Fibroblast of upper back skin (primary cell): ENCODE measurements at places on chromosomes 16 and 17.

- peak; percentile 8 for DNase-seq
These were observed 1.6 kb downstream of the MPO start for GRCh38 chr17:58279016-58279711.

DNA sequence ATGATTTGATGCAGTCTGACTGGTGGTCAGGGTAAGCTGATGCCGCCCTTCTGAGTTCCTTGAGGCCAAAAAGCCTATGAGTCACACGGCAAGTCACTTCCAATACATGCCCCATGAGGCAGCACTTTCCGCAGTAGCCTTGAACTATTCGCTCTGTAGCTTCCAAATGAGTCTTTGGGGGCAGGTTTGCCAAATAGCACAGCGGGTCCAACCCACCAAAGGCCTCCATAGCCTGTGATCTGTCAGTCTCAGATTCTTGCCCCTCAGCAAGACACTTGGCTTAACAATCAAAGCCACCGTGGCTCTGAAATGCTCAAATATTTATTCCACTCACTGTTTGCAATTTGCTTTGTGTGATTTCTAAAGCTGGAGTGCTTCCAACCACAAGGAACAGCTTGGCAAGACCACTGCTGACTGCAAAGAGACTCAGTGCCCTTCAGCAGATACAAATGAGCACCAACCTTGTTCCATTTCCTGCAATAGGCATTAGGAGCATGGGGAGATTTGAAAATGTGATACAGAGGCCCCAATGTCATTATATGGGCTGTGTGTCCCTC, 45.4 kb downstream of the CLEC19A start:
- DNase-seq: no peak

GRCh38 chr16:86508028-86508946, 2.0 kb upstream of the FOXF1 start:
- DNase-seq: no peak

DNA sequence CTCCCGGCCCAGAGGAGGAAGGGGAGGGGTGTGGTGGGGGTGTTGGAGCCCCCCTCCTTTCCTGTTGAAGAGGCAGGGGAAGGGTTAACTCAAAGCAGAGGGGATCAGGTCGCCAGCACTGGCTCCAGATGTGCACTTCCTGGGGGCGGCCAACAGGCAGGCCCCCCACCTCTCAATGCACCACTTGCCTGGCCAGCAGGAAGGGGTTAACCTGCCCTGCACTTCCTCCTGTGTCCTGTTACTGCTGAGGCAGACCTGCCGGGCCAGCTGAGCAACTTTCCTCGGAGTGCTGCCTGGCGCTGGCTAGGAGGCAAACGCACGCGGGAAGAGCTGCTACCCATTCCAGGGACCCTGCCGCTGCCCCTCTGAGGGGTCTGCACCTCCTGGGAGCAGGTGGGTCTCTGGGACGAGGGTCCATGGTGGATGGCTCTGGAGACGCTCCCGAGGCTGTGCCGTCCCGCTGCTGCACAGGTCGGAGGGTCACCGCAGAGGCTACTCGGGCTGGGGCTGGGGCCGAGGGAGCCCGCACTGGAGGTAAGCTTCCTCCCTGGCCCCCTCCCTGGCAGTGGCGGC, at the start of gene EPN3:
Gene EPN3 (plus strand): TSS at position 284 of the 573 bp plus-strand sequence. CDS start 3,822 bp downstream, outside the sequence.
- no peak for DNase-seq

DNA sequence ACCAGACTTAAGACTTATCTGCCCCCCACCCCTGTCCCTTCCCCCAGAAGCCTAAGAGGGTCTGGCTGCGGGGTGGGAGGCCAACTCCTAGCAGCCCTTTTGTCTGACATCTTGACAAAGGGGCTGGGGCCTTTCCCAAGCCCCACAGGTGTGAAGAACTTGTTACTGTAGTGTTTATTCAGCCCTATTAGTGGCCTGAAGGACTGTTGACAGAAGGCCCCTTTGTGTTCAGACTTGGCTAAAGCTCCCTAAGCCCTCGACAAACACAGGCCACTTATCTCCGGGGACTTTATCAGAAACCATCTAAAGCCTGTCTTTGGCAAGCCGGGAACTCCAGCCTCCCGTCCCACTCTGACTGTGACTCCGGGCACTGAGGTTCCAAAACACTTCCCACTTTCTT, 129.8 kb downstream of the NTN1 start:
- no peak for DNase-seq

- no peak for DNase-seq
These were observed 7.4 kb upstream of the PPP1R9B start for GRCh38 chr17:50157891-50158290.

DNA sequence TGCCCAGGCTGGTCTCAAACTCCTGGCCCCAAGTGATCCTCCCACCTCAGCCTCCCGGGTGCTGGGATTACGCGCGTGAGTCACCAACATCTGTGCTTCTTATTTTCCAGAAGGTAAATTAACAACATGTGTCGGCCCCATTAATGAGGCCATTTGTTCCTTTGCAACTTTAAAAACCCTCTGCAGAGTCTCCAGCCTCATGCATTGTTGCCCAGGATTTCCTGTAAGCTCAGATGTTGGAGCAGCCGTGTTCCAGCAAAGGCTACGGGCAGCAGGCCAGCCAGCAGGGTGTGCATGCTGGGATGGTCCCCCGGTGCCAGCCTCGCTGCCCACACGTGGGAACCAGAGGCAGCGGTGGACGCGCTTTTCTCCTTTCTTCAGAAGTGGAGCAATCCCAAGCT, 19.1 kb upstream of the HEXD start:
- DNase-seq: peak; percentile 95

DNA sequence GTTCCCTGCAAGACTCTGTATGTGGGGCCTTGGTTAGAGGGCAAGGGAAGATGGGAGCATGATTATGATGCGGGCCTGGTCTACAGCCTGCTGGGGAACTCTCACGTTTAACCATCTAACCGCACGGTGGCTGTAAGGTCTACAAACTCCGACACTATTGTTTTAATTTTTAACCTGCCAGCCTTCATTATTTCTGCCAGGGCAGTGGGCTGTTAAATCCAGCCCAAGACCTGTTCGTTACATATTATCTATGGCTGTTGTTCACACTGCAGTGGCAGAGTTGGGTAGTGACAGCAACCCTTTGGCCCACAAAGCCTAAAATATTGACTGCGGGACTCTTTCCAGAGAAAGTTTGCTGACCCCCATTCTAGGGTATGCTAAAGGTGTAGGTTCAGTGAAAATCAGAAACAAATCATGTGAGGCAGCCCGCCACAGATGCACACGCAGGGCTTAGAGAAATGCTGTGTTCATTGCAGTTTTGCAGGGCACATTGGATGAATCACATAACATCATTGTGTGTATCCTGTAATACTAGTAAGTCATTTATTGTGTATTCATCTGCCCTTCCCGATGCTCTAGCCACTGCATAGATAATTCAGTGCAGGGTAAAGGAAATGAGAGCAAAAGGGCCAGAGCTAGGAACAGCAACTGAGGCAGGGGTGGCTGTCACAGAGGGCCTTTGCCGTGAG, 14.3 kb downstream of the SNX29 start:
- no peak for DNase-seq

GRCh38 chr16:71407731-71408130, 34.1 kb downstream of the TLE7 start:
- no peak for DNase-seq

DNA sequence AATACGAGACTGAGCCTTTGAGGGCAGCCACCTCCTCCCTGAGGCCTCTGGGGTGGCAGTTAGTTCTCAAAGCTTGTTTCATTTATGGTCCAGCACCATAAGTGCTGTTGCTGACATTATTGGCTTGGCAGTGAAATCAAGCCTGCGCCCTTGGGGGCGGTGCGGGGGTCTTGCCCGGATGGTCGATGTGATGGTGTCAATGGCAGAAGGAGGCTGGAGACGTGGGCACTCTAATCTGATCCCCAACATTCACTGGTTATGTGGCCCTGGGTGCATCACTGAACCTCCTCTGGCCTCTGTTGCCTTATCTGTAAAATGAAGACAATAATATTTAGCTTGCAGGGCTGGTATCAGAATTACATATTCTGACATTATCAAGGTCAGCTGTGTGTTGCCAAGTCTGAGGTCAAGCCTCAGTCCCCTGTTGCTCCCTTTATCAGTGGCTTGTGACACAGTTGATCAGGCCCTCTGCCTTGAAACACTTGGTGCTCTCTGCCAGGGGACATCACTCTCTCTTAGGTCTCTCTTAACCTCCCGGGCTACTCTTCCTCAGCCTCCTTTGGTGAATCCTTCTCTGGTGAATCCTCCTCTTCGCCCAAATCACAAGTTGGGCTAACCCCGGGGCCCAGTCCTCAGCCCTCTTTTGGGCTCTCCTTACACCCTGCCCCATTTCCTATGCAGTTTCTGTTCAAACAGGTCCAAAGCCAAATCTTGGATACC, 11.8 kb upstream of the TMEM220 start:
- no peak for DNase-seq

- peak; percentile 47 for DNase-seq
These were observed 31.1 kb upstream of the COX10 start for GRCh38 chr17:14038206-14038605.
